Left lobe of liver (tissue), 2 donors: ENCODE measurements at places on chromosomes 4 and X. TPM values are rescaled to one million over a fixed set of nuclear protein-coding genes. Genes with fewer than 3 reads are reported as not detected.

Gene CPLX1
- 1.5 TPM for total RNA-seq

Gene TKTL1
- not detected for total RNA-seq

Gene ZFP92
- 0.45 TPM for total RNA-seq

DNA sequence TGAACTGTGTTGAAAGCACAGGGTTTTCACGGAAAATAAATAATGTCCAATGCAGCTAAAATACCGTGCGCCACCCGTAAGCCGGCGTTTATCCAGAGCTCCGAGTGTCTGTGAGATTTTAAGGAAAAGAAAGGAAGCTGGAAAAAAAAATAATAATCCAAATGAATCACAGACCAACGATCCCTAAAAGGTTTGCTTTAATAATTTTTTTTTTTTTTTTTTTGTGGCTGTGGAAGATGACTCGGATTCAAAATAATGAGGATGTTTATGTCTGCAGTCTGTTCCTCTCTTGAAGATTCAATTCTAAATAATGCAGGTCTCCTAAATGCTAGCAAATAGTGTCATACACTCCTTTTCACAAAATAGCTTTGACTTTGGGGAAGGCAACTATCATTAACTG, 84.6 kb upstream of the PPP2R3B start:
- DNase-seq: no peak

DNA sequence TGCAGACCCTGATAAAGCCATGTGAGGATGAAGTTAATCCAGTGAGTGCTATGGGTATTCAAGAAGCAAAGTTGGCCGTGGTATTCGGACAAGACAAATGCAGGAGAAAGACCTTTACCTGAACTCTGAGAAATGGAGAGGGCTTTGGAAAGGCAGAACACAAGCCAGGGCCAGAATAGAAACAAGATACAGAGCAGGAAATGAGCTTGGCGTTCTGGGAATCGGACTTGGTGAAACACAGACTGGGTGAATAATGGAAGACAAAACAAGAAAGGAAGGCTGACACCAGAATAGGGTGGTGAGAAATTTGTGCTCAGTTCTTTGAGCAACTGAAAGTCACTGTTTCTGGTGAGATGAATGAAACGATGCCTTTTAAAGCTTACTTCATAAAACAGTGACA, 83.3 kb downstream of the VEGFC start:
- DNase-seq: no peak

DNA sequence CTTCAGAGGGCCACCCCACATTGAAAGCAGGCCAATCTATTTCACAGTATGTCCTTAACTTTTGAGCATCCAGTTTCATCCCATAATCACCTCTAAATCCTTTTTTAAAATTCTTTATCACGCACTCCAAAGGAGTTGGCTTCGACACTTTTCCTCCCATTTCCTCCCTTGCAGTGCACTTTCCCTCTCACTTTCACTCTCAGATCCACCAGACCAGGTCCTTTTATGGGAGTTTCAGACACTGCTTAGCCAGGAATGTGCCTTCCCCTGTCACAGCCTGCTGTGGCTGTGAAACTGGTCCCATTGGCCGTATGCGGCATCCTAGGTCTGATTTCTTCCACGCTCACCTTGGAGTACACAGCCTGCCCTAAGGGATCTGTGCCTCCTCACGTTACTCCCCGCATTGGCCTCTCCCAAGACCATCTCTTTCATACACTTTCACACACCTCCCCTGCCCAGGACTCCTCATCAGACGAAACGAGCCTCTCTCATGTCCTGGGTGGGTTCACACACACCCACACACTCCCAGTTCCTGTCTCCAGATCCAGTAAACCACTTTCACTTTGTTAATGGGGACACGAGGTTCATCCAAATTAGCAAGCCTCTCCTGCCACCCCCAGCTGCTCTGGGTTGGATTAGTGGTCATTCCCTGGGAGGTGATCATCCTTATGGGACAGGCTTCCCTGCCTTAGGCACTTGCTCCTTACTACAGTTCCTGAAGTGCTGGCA, 10.0 kb upstream of the RHOXF2B start:
- DNase-seq: no peak

DNA sequence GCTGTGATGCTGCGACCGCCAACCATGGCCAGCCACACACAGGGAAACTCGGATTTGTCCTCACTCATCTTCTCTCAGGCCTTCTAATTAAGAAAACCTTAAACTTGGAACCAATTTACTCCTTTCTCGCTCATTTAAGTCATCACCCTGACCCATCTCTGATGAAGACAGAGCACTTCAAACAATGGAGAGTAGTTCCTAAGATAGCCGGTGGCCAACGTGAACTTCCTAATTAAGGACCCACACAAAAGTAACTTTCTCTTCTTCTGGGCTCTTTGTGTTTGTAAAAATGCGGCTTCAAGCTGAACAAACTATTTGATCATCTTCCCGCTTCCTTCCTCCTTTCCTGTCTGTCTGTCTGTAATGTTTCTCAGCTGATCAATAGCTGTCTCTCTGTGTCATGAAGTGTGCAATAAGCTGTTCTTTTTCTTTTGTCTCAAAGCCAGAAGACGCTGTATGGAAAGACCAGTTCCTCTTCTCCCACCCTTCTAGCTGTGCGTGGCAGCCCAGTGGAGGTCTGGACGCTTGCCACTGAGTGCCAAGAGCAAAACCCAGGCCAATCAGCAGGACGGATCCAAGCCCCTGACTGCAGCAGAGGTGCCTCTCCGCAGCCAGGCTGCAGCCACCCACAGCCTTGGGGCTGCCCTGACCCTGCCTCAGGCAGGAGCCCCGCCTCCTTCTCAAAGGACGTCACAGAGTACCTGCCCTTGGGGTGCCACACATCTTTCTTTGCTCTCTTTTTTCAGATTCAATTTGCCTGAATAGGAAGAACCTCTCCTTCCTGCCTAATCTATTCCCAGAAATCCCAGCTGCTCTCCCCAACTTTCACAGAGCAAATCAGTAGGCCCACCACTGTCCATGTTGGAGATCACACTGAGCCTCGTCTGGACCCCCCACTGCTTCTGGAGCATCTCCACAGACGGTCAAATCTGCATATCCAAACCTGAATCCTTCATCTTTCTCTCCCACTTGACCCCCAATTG, 59.3 kb downstream of the MAML3 start:
- DNase-seq: peak; percentile 48

DNA sequence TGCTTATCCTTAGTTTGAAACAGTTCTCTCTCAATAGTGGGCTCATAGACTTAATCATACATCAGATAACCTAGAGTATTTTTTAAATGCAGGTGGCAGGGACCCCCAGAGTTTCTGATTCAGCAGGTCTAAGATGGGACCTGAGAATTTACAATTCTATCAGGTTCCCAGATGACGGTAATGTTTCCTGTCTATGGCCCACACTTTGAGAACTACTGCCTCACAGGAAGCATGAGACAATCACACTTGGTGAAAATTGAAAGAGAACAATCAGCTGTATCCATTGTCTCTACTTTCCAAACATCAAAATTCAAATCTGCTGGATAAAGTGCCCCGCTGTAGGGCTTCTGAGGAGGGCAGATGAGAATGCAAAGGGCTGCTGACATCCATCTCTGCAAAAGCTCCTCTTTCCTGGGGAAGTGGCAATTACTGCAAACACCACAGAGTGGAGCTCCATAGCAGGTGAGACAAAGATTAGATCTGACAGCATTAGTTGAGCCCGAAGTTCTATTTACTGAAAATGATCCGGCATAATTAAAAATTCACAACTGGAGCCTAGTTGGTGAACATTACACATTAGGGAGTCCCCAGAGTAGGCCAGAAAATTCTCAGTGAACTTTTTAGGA, 187.8 kb upstream of the MBNL3 start:
- no peak for DNase-seq

- DNase-seq: no peak
Measured at GRCh38 chr4:165963621-165964020, 90.6 kb downstream of the TLL1 start.

DNA sequence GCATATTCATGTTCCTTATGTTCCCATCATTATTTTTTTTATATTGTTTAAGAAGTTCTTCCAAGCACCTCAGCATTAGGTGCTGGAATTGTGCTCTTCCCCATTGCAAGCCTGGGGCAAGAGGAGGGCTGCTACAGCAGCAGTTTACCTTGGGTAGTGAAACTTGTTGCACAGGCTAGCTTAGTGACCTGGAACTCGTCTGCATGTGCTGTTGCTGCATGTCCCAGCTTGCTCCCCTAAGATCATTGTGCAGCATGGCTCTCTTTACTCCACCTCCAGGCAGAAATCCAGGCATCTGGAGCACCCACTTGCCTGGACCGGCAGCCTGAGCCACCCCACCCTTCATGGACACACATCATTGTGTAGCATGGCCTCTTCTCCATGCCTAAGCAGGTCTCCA, 776.0 kb downstream of the GLUD2 start:
- DNase-seq: no peak

- no peak for DNase-seq
Measured at GRCh38 chr4:92307866-92308265, 4.1 kb downstream of the GRID2 start.

DNA sequence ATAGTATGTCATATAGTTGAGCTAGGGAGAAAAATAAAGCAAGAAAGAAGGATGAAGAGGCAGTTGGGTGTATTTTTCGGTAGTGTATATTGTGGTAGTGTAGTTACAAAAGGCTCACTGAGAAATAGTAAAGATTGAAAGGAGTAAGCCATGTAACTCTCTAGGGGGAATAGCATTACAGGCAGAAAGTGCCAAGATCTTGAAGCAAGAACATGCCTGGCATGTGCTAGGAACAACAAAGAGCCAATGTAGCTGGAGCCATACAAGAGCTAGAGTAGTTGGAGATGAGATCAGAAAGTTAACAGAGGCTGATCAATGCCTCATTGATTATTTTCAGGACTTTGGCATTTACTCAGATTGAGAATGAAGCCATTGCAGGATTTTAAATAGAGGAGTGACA, 3.0 kb downstream of the ABCE1 start:
- DNase-seq: no peak

- DNase-seq: no peak
Measured at GRCh38 chr4:177016541-177017141, 223.9 kb upstream of the VEGFC start.

GRCh38 chr4:11565899-11566298, 137.2 kb upstream of the HS3ST1 start:
- DNase-seq: no peak

- no peak for DNase-seq
Measured at GRCh38 chr4:177403746-177404145, 38.5 kb downstream of the AGA start.

GRCh38 chrX:68249903-68250302, 183.4 kb downstream of the OPHN1 start:
- DNase-seq: no peak

DNA sequence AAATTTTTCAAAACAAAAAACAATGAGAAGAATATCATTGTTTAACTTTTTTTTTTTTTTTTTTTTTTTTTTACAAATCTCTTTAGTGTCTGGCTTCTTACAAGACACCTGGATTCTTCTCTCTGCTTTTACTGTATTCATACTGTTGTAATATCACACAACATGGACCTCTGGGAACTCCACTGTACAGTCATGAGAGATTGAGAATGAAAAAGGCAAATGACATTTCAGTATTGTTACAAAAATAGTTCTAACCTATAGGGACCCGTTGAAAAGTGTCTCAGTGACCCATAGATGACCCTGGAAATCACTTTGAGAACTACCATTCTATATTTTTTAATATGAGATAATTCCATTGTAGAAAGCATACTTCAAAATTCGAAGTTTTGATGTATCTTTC, 124.4 kb downstream of the SLIT2 start:
- DNase-seq: no peak

- DNase-seq: no peak
Measured at GRCh38 chr4:100742045-100742444, 224.2 kb upstream of the EMCN start.

DNA sequence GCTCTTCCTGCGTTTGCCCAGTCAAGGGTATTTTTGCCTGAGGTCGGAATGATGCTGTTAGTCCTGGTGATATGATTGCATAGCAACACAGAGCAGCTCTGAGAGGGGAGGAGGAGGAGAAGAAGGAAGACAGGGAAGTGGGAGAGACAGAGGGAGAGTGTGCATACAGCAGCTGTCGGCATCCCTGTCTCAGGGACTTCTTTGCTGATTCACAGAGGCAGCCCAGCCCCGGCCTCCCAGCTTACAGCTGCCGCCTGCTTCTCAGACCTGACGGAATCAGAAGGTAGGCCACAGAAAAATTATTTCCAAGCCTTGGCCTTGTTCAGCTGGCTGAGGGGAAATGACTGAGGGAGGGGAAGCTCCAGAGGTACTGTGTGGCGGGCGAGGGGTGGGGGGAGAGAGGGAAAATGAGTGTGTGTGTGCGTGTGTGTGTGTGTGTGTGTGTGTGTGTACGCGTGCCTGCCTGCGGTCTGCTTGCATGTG, 319 bp downstream of the DRP2 start:
- no peak for DNase-seq

DNA sequence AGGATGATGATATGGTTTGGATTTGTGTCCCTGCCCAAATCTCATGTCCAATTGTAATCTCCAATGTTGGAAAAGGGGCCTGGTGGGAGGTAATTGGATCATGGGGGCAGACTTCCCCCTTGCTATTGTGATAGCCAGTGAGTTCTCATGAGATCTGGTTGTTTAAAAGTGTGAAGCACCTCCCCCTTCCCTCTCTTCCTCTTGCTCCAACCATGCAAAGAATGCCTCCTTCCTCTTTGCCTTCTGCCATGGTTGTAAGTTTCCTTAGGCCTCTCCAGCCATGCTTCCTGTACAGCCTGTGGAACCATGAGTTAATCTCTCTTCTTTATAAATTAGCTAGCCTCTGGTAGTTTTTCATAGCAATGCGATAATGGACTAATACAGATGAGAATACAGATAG, 19.7 kb upstream of the ALG13 start:
- no peak for DNase-seq

DNA sequence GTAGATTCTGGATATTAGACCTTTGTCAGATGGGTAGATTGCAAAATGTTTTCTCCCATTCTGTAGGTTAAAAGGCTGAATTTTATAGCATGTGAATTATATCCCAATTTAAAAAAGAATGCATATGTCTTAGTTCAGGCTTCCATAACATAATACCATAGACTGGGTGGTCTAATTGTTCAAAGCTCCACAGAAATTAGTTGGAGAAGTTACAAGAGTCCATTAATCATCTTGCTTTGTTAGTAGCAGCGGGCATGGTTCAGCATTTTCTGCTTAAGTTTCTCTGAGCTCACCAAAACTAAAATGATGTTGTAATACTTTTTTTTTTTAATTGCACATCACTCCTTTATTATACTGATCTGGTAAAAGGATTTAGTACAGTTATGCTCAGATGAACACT, 1.8 kb downstream of the PGAM4 start:
- DNase-seq: no peak

- DNase-seq: no peak
Measured at GRCh38 chr4:89879215-89879614, 15.4 kb upstream of the MMRN1 start.

DNA sequence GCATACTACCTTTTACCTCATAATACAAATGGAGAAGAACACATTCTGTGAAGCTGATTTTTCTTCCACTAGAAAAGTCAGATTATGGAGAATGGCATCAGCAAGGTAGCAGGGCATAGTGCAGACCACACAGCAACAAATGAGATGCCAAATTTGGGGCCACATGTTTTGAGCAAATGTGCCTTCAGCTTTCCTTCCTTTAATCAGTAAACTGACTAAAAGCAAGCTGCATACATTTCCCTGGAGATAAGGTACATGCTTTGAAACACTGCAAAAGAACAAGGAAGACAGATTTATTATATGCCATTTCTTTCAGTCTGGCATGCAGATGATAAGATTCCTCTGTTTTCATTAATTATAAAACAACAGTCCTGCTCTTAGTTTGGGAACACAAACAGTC, 67.1 kb upstream of the GUCY1A1 start:
- DNase-seq: no peak
